Omental fat pad (tissue), 4 donors: ENCODE measurements at places on chromosomes 3 and 15.

GRCh38 chr15:99984491-99985243 is 251.4 kb upstream of the LYSMD4 start:
- DNase-seq, result no peak

- DNase-seq, result no peak
Measured at GRCh38 chr15:26985050-26985449, 14.1 kb downstream of the GABRG3 start.

- no peak for DNase-seq
Measured at GRCh38 chr3:114293838-114294535, at the start of gene TIGIT. TIGIT (plus strand) TSS chr3:114294028; CDS start chr3:114294062, 34 bp downstream.

- no peak for DNase-seq
Measured at GRCh38 chr3:63869940-63870614, 6.4 kb downstream of the ATXN7 start.

GRCh38 chr3:182940266-182940808 is 40.0 kb downstream of the DCUN1D1 start:
- no peak for DNase-seq

GRCh38 chr15:48086576-48086975 is 34.2 kb upstream of the SLC24A5 start:
- no peak for DNase-seq

GRCh38 chr3:138919325-138919724 is 27.6 kb downstream of the FOXL2 start:
- DNase-seq, result no peak

GRCh38 chr3:143278721-143279120 is 159.2 kb downstream of the CHST2 start:
- no peak for DNase-seq

DNA sequence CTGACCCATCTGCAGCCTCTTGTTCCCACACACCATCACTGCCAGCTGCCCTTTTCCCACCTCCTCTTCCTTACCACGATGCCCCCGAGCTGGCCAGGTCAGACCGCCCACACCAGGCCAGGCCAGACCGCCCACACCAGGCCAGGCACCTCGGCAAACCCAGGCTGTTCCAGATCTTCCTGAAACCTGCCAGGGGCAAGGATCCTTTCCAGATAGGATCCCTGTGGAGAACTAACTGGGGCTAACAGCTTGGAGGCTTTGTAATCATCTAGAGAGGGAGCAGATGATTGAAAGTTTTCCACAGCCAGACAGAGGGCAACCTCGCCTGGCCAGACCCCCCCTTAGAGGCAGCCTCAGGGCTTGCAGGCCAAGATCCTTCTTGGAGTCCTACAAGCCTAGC is 287.3 kb upstream of the TLE3 start:
- DNase-seq, result no peak

DNA sequence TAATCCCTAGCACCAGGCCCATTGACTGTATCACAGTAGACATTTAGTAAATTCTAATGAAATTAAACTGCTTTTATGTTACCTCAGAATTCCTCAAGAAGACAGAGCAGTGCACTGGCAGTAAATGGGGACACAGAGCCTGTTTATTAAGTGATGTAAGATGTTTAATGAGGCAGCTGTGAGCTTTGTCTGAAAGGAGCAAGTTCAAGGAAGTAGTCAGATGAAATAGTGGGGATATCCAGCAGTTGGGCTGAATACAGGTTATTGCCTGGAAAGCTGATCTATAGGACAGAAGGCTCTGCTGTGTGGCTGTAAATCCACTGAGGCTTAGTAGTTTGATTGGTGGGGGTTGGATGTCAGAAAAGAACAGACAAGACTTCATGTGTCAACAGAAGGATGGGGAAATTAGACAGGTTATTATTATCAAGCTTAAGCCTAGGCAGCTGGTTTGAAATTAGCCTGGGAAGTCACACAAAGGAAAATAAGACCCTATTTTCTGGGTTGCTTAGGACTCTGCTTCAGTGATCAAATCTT is 62.2 kb downstream of the PFN2 start:
- no peak for DNase-seq

- no peak for DNase-seq
Measured at GRCh38 chr15:51243774-51244173, 94.6 kb downstream of the CYP19A1 start.

DNA sequence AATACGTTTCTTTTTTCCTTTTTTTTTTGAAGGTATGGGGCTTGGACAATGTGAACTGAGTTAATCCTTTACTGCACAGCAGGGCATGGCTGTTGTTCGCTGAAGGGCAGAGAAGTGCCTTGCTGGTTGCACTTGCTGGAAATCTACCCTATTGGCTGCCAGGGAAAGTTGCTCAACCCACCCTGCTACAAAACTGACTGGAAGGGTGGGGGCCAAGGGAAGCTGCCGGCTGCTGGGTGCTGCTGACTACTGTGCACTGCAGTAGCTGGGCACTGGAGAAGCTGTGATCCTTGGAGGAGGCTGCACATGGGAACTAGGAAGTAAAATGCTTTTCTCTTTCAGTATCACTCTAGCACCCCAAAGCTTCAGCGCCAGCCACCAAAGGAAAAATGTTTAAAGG is 70.5 kb downstream of the ETV5 start:
- DNase-seq, result no peak

DNA sequence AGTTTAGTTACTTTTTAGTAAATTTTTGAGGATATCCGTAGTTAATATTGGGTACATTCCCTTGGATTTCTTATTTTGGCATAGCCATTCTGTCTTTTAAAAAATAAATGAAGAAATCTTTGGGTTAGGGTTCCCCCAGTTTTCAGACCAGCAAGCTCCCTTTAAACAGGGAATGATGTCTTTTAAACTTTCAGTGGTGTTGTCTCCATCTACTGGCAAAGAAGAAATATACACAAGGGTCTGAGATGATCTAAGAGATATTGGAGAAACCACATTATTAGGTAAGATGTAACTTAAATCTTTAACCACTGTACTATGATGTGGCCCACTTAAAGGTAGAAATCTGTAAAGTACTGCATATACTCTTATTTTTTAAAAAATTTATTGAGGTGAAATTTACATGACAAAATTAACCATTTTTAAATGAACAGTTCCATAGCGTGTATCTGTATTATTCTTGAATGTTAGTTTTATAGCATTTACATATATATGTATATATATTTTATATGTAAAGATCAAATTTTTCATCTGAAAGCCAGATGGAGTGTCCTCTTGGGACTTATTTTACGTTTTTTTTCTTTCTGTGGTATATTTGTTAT is 35.1 kb upstream of the EIF3J start:
- no peak for DNase-seq

DNA sequence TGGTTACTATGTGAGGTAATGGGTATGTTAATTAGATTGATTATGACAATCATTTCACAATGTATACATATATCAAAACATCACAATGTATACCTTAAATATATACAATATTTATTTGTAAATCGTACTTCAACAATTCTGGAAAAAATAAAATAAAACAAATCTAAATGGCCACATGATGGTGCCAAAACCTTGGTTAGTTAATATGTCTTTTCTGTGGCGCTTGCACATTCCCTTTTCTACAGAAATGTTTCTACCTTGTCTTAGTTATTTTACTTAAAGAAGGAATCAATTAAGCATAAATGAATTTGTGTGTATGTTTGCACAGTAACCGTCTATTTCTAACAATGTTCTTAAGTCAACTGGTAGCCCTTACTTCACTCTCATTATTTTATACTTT is 53.4 kb downstream of the OXSM start:
- DNase-seq, result no peak

GRCh38 chr15:70627734-70628548 is 135.4 kb downstream of the UACA start:
- DNase-seq, result no peak

DNA sequence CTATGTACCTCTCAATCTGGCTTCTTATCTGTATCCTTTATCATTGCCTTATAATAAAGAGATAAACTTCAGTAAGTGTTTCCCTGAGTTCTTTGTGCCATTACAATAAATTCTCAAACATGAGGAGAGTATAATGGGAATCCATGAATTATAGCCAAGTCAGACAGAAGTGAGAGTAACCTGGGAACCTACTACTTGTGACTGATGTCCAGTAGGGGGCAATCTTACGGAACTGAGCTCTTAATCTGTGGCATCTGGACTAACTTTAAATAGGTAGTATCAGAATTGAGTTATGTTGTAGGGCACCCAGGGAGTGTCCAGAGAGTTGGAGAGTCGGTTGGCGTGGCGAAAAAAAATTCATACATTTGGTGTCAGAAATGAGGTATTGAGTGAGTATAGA is 542.6 kb downstream of the ZBBX start:
- DNase-seq, result no peak

DNA sequence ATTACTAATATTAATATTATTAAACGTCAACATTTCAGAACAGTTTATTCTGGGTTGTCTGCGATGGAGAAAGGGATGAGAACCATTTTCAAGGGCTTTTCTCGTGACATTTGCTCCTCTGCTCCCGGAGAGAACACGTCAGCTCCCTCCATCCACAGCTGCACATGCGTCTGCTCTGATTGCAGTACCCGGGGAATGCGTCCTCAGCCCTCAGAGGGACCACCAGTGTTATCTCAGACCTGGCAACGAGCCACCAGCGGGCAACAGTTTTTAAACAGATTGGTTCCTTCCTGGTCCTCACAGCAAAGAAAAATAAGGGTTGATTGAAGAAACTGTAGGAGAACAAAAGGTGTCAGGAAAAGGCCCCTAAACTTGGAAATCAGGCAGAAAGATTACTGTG is 202.2 kb upstream of the ADAMTS9 start:
- DNase-seq, result no peak

- no peak for DNase-seq
Measured at GRCh38 chr3:66336333-66336766, 115.5 kb downstream of the SLC25A26 start.

- DNase-seq, result no peak
Measured at GRCh38 chr3:78281381-78281780, 1241.5 kb downstream of the ROBO2 start.

- no peak for DNase-seq
Measured at GRCh38 chr3:114418724-114419543, 125.1 kb downstream of the TIGIT start.

GRCh38 chr15:89799918-89800498 is 14.6 kb downstream of the ANPEP start:
- DNase-seq, result no peak

GRCh38 chr3:169228522-169228921 is 435.0 kb downstream of the MECOM start:
- no peak for DNase-seq

GRCh38 chr3:156433138-156433537 is 121.8 kb downstream of the SSR3 start:
- DNase-seq, result no peak

DNA sequence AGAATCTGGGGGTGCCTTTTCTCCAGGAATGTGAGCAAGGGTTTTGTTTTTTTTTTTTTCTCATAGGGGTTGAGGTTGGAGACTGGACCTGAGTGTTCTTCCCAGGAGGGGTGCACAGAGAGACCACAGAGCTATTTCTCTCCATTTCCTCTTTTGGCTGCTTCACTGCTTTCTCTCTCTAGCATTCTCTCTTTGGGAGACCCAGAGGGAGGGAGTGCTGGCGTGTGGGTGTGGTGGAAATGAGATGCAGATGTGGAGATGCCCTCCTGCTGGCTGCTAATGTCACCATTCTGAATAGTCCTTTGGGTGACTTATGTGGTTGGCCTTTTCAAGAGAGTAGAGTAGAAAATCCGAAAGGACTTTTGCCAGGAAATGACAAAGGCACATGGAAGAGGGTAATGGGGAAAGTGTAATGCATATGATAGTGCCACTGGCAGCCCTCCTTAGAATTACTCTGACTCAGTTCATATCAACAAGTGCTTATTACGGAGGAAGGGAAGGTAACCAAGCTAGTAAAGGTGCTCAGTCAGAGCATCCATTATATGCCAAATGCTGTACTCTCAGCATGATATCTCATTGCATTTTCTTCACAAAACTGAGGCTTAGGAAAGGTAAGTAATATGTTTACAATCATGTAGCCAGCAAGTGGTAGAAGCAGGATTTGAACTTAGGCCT is 1.9 kb downstream of the SYN2 start:
- no peak for DNase-seq

- DNase-seq, result no peak
Measured at GRCh38 chr3:11655196-11655928, 11.6 kb upstream of the VGLL4 start.

DNA sequence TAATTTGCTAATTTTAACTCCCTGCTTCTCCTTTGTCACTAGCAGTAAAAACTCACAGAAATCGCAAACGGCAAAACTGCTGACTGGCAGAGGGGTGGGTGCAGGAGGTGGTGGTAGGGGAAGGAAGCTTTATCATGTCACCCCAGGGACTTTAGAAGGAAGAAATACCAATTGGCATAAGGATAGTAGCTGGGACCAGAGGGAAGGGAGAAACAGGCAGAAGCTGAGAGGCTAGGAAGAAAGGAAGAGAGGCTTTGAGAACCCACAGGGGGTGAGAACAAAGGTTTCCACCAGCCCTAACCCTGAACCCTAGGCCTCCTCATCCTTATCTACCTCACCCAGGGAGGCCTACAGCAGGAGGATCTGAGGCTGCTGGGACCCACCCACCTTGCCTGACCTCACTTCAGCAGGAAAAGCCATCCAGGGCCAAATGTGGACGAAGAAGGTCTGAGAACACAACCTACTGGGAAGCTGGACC is 10.7 kb downstream of the ITGB5 start:
- DNase-seq, result no peak

DNA sequence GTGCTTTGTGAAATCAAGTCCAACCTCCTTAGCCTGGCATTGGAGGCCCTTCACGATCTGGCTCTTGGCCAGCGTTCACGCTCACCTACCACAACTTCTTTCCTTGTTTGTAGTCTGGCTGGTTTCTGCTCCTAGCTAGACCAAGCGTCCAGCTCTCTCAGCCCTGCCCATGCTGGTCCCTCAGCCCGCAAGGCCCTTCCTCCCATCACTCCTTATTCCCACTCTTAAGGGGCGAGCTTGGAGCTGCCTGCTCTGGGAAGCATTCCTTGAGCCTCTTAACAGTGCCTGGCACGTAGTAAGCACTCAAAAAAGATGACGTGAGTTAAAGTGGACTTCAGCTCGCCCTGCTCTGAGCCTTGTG is 8.7 kb downstream of the SLC6A6 start:
- DNase-seq, result no peak

DNA sequence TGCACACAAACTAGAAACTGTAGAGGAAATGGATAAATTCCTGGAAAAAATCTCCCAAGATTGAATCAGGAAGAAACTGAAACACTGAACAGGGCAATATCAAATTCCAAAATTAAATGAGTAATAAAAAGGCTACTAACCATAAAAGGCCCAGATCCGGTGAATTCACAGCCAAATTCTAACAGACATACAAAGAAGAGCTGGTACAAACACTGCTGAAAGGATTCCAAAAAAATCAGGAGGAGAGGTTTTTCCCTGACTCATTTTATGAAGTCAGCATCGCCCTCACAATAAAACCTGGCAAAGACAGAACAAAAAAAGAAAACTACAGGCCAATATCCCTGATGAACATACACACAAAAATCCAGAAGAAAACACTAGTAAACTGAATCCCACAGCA is 462.4 kb upstream of the THBS1 start:
- no peak for DNase-seq

DNA sequence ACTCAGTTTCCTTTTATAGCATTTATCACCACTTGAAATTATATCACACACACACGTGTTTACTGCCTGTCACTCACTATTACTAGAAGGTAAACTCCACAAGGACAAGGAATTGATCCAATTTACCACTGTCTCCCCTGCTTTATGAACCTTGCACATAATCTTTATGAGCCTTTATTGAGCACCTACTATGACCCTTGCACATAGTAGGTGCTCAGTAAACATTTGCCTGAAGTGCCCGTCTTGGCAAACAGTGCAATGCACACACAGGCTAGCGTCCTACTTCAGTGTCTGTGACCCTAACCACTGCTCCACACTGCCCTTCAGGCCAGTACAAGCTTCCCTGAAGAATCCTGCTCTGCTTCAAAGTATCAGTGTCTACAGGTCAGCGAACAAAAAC is 237.7 kb upstream of the TMC3 start:
- no peak for DNase-seq
